Caki2 (cell line): ENCODE measurements at places on chromosomes 6 and 20. TPM values are rescaled to one million over a fixed set of nuclear protein-coding genes. Genes with fewer than 3 reads are reported as not detected.

GRCh38 chr6:39409889-39410288 lies 87.4 kb upstream of the KCNK16 start:
- no peak for DNase-seq

The PRND gene
- total RNA-seq = not detected in 2 replicates

The ZSCAN23 gene
- total RNA-seq = 1.2 and 13.7 TPM in 2 replicates

The CDH26 gene
- 0.44 and 0.55 TPM in 2 replicates for total RNA-seq

GRCh38 chr6:149929422-149929821 lies 6.5 kb upstream of the RAET1G start:
- no peak for DNase-seq

GRCh38 chr20:19773471-19773870 lies 15.4 kb downstream of the RIN2 start:
- DNase-seq = no peak

DNA sequence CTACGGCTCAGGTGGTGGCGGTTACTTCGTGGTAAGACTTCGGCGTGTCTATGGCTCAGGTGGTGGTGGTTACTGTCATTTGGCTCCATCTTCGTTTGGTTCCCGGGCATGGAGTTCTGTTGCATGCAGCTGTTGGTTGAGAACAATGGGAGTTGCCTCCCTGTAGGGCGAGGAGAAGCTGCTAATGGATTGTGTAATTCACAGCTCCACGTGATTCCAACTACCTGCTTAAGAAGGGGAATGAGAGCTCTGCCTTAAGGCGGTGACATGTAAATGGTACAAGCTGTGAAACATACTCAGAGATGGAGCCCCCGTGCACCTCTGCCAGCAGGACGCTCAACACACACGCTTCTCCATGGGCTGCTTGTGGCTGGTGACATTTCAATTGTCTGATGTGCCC lies 12.4 kb upstream of the DACT2 start:
- no peak for DNase-seq

- DNase-seq = no peak
Observed at GRCh38 chr6:155001482-155001881, 6.4 kb downstream of the TIAM2 start.

DNA sequence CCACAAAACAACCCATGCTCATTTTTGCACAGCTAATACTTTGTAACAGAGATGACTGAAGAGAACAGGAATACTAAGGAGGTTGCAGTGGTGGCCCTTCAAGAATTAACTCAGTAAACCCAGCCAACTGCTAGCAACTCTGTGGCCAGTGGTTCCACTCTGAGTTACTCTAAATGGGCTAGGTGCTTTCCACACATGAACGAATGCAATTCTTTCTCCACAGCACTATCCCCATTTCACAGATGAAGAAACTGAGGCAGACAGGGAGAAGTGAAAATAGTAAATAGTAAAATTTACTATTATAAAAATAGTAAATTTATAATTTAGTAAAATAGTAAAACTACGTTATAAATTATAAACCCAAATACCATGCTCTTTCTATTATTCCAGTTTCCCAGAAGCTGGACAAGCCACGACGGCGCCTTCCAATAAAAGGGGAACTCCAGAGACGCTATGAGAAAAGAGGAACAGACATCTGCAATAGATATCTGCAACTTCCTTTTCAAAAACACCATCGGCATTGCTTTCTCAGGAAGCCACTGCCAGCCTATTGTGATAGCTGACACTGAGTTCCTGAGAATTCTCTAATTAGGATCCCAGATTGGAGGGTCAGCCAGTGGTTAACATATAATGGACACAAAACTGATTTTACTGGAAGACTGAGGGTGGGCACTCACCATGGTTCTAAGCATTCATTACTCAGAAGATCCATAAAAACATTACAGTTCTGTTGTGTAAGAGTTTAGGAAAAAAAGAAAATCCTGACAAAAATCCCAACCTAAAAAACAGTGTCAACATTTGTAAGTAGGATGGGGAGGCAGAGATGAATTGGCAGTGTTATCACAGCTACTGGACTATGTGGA lies 16.2 kb downstream of the FKBP1A start:
- DNase-seq = no peak

DNA sequence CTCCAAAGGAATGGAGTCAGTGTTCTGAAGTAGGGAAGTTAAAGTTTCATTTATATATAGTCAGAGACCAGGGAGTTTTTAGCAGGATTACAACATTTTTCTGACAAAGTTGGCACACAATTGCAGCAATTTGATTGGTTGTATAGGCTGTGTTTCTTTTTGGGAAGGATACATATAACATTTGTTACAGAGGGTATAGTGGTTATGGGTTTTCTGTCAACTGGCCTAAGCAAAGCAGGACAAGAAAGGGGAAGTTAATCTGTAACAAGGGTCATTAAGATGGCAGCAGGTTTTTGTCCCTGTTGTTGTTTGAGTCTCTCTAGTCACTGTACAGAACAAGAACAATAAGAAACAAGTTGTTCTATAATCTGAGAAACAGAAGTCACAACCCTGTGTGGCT lies 41.4 kb downstream of the TPD52L1 start:
- DNase-seq = no peak

DNA sequence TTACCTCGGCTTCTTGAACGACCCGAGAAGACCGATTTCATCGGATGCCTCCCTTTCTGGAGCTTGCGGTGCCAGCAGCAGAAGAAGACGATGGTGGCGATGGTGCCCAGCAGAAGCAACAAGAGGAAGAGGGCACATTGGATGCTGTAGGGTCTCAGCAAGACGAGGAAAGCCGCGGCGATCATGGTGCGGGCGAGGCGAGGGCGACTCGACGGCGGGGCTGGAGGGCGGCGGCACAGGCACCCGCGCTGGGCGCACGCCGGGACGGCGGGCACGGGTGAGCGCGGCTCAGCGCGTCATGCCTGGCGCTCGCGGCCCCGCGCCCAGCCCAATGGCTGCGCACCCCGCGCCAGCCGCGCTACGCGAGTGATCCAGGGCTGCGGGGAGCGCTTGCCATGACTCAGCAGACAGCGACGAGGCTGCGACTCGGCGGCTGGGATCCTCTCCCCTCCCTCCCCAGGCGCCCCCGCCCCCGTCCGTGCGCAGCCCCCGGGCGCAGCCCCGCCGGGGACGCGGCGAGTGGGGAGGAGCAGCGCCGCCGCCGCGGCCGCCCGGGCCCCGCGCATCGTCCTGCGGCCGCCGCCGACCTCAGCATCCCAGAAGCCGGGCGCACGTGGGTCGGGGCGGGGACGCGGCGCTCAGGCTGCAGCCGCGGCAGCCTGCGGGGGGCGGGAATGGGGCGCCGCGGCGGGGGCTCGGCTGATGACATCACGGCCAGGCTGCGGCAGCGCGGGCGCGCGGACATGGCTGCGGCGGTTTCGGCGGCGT lies at the start of gene BEND6:
Gene BEND6 (plus strand): TSS at position 705 of the 768 bp plus-strand sequence. CDS start 26,704 bp downstream, outside the sequence.
- peak; percentile 77 for DNase-seq

DNA sequence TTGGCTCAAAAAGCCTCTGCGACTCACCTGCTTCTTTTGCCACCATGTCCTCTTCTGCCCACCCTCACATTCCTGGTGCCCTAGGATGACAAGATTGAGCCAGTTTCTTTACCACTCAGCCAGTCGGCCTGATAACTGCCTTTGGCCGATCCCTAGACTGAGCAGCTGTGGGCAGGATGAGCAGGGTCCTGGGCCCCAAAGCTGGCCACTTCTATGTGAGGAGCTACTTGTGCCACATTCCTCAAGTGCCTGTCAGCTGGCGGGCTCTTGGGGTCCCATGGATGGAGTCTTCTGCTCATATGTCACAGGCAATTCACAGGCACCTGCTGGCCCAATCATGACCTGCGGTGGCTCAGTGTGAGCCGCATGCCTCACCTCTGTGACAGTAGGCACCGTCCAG lies 16.5 kb downstream of the DYNLRB1 start:
- DNase-seq = no peak

GRCh38 chr20:61253264-61253639 lies 1.2 kb downstream of the CDH4 start:
- peak; percentile 31 for DNase-seq

GRCh38 chr20:6806275-6806674 lies 38.8 kb downstream of the BMP2 start:
- no peak for DNase-seq

- peak; percentile 98 for DNase-seq
Observed at GRCh38 chr20:31595654-31596411, 9.3 kb upstream of the ID1 start.

GRCh38 chr6:163525926-163526325 lies 111.4 kb downstream of the QKI start:
- no peak for DNase-seq

The GTSF1L gene
- not detected in 2 replicates for total RNA-seq

DNA sequence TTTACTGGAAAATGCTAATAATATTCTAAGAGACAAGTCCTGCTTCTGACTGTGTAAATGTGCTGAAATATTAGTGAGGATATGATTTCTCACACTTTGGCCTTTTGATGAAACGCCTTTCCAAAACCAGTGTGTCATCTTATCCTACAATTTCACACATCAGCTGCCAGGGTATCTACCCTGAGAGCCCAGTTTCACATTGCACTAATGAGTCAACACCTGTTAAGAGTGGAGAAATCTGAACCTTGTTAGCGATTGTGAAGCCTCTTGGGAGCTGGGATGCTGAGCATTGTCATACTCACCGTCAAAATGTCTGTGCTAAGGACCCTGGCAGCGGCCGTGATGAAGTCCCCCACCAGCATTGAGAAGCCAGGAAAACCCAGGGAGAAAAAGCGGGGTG lies 166.0 kb downstream of the RALGAPA2 start:
- DNase-seq = no peak

DNA sequence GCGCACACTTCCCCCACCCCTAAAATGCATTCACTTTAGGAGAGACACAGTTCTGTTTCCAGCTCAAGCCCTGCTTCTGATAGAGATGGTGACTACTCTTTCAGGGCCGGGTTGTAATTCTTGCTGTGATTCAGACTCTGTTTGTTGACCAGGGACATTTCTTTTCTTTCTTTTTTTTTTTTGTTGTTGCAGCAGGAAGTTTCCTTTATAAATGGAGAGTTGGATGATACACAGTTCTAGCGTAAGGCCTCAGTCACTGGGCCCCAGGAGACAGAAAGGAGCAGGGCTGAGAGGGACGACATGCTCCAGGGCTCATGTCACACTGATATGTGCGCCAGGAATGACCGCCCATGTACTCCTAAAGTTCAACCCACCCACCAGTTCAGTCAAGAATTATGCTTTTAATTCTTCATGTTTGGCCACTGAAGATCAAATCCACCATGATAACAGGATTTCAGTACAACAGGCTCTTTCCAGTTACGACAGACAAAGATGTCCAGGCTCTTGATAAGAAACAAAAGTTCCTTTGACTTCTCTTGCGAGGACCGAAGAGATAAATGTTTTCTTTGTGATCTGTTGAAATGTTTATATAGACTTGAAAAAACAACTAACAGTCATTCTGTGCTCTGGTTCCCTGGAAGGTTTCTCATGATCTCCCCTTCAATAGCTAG lies 142.5 kb downstream of the CD164 start:
- no peak for DNase-seq

The ARFGEF3 gene
- 4.5 and 5.5 TPM in 2 replicates for total RNA-seq

DNA sequence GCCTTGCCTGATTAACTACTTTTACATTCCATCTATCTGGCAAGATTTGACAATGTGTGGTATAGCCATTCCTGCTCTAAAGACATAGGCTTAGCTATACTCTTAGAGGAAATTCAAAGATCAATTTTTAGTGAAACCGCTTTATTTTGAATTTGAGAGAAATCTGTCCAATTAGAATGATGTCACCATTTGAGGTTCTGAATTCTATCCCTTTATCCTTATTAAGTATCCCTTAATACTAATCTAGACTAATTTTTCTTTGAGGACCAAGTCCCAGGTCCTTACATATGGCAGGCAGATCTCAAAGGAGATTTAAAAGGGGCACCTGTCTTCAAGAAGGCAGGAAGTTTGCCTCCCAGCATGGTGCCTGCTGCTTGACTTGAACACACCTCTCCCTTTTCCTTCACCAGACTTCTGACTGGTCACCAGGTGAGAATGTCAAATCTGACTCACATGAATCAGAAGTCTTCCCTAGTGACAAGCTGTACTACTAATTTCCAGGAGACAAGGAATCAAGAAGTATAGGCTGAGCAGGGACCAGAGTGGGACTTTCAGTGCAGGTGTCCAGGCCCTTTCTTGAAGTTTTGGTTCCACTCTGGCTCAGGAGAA lies 15.0 kb upstream of the MRAP2 start:
- DNase-seq = no peak

GRCh38 chr20:40675599-40676221 lies 13.3 kb downstream of the MAFB start:
- DNase-seq = no peak

The SRSF6 gene
- total RNA-seq = 10.8 and 13.1 TPM in 2 replicates

DNA sequence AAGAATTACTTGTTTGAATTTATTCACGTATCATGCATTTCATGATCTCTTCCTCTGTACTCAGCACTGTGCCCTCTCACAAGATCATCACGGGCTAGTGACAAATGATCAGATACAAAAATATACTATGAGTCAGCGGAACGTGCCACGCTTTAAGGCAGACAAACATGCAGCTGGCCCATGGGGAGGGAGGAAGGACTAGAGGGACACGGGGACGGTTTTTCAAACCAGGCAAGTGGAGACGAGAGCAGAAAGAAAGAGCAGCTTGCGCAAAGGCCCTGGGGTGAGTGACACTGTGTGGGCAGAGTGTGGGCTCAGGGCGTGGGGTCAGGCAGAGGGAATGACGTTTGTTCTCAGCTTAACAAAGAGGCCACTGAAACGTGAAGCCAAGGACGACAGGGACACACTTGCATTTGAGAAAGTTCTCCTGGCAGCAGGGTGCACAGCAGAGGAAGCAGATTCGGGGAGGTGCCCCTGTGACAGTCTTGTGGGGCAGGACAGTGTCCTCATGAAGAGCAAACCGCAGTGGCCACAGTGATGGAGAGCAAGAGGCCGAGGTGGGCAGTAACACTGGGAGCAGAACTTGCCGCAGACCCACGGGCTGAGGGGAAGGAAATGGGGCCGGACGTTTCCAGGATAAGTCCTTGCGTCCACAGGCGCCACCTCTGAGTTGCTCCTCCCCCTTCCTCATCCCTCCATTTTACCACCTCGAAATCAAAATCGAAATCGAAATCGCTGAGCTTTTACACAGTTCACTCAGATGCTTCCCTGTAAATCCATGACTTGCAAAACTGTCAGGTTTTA lies 6.9 kb upstream of the RPS6KA2 start:
- DNase-seq = peak; percentile 19

- no peak for DNase-seq
Observed at GRCh38 chr20:52524861-52525260, 333.3 kb upstream of the ZFP64 start.
